ENCODE measurements at places on chromosomes 7 and 10. TPM values are rescaled to one million over a fixed set of nuclear protein-coding genes. Genes with fewer than 3 reads are reported as not detected.

DNA sequence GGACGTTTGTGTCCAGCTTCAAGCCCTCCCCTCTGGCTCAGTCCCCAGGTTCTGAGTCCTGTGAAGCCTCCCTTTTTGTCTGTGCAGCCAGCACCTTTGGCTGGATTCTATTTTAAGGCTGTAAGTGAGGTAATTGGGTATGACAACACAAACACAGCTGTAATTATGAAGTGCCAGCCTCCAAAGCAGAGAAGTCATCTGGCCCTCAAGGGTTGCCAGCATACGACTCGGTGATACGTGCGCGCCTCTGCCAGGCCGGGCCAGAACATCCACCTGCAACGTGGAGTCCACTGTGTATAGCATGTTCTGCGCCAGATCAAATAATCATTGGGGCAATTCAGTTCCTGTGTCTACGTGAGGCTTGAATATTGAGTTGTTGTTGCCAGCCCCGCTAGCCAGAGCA lies 6.7 kb upstream of the FAM180A start:
- DNase-seq, result no peak

The FXYD4 gene
- total RNA-seq, result not detected

The SCART1 gene
- total RNA-seq, result 0.40 TPM

- no peak for DNase-seq
Observed at GRCh38 chr10:14545827-14546226, 215.1 kb upstream of the FRMD4A start.

The HECW1 gene
- 3.7 TPM for total RNA-seq

The ZNF398 gene
- 8.7 TPM for total RNA-seq

- peak; percentile 97 for DNase-seq
Observed at GRCh38 chr7:41030673-41031072, 672.2 kb downstream of the INHBA start.

- no peak for DNase-seq
Observed at GRCh38 chr10:82377608-82378007, 502.6 kb downstream of the NRG3 start.

DNA sequence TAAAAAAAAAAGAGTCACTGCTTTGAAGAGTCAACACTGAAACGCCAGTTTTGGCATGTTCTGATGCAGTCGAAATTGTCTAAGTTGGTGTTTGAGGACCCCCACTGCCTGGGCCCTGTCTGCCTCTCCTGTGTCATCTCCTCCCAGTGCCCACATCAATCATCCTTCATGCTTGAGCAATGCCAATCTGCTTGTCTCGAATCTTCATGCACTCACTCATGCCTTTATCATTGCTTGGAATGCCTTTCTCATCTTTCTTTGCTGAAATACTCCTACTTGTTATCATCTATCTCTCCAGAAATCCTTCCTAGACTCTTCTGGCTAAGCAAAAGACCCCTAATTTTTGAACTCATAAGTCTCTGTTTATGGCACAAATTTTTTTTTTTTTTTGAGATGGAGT lies 42.1 kb upstream of the PLPP4 start:
- no peak for DNase-seq

The NOS3 gene
- 0.39 TPM for total RNA-seq

The C10orf67 gene
- not detected for total RNA-seq

GRCh38 chr7:20083781-20084180 lies 133.4 kb downstream of the MACC1 start:
- DNase-seq, result peak; percentile 83

Data from Daoy (cell line).